Mammary microvascular endothelial cell (primary cell): ENCODE measurements at places on chromosomes 3 and 15. TPM values are rescaled to one million over a fixed set of nuclear protein-coding genes. Genes with fewer than 3 reads are reported as not detected.

The SLC22A14 gene
- not detected in 2 replicates for total RNA-seq

The SAMMSON gene
- not detected in 2 replicates for total RNA-seq

The GALNT15 gene
- total RNA-seq = 4.4 and 5.3 TPM in 2 replicates

The POC1A gene
- 14.8 and 19.7 TPM in 2 replicates for total RNA-seq

The FMN1 gene
- under 0.01 TPM in 2 replicates for total RNA-seq

The GOLGA6L9 gene
- 0.47 and 0.69 TPM in 2 replicates for total RNA-seq

The EPHA3 gene
- 0.07 TPM in 1 of 2 replicates, not detected in the other for total RNA-seq

The FAM81A gene
- 0.20 and 0.44 TPM in 2 replicates for total RNA-seq

The CYP8B1 gene
- total RNA-seq = not detected in 2 replicates

The TERC gene
- 129 and 146 TPM in 2 replicates for total RNA-seq

The P3H2 gene
- total RNA-seq = 19.0 and 31.4 TPM in 2 replicates

The ZNF662 gene
- 1.00 and 1.1 TPM in 2 replicates for total RNA-seq

The SERPINI2 gene
- not detected in 2 replicates for total RNA-seq
